ENCODE measurements at places on chromosomes 5 and 9.

DNA sequence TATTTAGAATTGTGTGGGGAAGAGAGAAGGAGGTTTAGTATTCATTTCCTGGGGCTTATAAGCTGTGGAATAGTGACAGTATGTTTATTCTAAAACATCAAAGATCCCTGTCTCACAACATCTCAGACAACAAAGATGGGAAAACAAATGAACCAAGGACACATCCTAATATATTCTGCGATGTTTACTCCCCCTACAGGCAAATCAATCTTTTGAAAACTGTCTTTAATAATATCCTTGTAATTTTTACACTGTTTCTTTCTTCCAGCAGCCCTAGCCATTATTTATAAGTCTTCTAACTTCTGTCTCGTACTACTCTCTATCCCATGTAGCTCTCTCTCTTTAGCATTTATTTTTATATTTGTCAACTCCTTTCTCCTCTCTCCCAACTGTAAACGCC is 33.5 kb upstream of the TMEM252 start:
- DNase-seq: no peak

GRCh38 chr9:90799271-90799852 is 2.3 kb upstream of the SYK start:
- no peak for DNase-seq

- DNase-seq: no peak
These were observed 330.6 kb downstream of the RAB3C start for GRCh38 chr5:58913406-58913990.

GRCh38 chr9:115250621-115251032 is 132.7 kb upstream of the TNC start:
- no peak for DNase-seq

DNA sequence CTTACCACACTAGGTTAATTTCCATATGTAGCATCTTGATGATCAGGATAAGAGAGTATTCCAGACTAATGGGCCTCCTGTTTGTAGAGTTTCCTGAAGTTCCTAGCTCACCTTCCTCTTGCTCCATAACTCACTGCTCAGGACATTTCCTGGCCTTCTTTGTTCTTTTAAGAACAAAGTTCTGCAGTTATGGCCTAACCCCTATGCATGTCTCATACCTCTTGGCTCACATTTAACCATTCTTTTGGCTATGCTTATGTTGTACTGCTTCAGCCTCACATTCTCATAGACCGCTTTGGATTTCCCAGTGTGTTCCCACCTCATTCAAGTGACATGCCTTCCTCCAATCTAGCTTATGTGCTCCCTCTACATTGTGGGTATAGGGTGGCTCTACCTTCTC is 40.5 kb upstream of the HMGCS1 start:
- no peak for DNase-seq

Measured in T-helper 2 cell (primary cell).